COR-L47 (cell line): ENCODE measurements at places on chromosomes 1 and 21.

DNA sequence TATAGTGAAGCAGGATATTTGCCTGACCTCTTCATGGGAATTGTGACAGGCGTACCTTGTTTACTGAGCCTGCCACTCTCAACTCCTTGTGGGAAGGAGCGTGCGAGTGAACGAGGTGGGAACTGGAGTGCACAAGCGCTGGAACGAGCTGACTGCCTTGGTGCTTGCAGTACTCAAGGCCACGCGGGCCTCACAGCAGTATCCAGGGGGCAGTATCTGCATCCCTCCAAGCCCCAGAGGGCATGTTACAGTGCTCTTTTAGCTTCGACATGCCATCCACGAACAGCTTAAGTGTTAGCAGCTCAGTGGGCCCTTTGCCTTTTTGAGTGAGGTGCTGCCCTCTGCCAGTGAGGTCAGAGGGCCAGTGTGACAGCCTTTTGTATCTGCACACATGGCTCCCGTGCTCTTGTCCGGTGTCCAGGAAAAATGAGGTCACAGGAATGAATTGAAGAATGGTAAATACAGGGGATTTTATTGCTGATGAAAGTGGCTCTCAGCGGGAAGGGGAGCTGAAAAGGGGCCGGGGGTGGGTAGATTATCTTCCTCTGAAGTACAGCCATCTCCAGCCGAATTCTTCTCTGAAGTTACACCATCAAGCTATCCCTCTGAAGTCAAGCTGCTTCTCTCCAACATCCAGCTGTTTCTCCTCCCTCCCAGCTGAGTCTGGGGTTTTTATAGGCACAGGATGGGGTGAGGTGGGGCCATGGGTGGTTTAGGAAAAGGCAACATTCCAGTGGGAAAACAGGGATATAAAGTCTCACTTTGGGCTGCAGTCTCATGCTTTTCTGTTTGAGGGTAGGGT is 69.3 kb downstream of the EPB41 start:
- DNase-seq: no peak

- no peak for DNase-seq
Measured at GRCh38 chr21:46061518-46061917, 36.4 kb upstream of the COL6A2 start.

- DNase-seq: no peak
Measured at GRCh38 chr1:175005085-175005783, 5.5 kb downstream of the CACYBP start.

- DNase-seq: no peak
Measured at GRCh38 chr1:156856282-156856785, 2.6 kb downstream of the INSRR start.

- DNase-seq: peak; percentile 48
Measured at GRCh38 chr1:112803906-112804762, 89.0 kb upstream of the PPM1J start.

DNA sequence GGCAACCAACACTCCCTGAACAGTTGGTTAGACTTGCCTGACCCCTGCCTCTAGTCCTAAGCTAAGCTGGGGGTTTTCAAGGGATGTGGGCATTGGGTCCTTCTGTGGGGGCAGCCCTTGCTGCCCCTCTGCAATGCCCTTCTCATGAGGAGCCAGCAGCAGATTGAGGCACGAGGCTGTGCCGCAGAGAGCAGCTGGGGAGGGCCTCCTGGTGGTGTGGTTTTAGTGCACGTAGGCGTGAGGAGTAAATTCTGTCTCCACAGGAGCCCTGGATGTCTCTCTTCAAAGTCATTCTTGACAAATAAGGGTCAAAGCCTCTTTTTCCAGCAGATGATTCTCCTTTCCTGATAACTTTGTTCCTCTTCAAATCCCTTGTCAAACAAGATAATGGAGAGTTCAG is 31.8 kb upstream of the KLHDC7A start:
- DNase-seq: no peak

- no peak for DNase-seq
Measured at GRCh38 chr1:89675677-89676076, 42.8 kb downstream of the LRRC8C start.

GRCh38 chr1:180253585-180254495 is 23.8 kb downstream of the LHX4 start:
- no peak for DNase-seq

DNA sequence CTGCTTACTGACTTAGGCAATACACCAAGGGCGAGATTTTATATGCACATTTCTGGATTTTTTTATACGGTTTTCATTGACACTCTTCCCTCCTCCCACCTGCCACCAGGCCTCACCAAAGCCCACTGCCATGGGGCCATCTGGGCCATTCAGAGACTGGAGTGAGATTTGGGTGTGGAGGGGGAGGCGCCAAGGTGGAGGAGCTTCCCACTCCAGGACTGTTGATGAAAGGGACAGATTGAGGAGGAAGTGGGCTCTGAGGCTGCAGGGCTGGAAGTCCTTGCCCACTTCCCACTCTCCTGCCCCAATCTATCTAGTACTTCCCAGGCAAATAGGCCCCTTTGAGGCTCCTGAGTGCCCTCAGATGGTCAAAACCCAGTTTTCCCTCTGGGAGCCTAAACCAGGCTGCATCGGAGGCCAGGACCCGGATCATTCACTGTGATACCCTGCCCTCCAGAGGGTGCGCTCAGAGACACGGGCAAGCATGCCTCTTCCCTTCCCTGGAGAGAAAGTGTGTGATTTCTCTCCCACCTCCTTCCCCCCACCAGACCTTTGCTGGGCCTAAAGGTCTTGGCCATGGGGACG is 57.9 kb downstream of the LACTBL1 start:
- no peak for DNase-seq

DNA sequence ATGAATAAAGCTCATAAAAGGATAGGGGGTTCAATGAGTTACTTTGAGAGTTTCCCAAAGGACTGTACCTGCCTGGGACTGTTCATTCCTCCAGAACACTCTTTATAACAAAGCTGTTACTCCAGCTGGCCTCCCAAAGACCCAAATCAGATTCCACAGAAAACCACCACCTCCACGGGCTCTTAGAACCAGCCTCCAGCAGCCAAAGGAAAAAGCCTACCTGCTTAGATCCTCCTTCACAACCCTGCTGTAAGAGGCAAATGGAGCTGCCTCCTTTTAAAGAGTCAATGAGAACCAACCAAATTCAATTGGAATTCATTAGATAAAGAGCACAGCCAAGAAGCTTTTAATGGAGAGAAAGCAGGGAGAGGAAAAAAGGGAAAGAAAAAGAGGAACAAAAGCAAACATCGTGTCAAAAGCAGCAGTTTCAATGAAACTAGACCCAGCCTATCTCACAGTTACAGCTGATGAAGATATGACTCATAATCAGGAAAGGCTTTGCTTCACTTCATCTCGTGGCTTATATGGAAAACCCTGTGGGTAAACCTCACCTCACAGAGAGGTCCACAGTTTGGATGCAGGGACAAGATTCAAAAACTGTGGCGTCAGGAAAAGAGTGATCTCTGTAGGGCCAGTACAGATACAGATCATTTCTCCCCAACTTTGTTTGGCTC is 27.8 kb upstream of the FMO4 start:
- no peak for DNase-seq

- DNase-seq: no peak
Measured at GRCh38 chr1:199279872-199280645, 641.2 kb downstream of the PTPRC start.

DNA sequence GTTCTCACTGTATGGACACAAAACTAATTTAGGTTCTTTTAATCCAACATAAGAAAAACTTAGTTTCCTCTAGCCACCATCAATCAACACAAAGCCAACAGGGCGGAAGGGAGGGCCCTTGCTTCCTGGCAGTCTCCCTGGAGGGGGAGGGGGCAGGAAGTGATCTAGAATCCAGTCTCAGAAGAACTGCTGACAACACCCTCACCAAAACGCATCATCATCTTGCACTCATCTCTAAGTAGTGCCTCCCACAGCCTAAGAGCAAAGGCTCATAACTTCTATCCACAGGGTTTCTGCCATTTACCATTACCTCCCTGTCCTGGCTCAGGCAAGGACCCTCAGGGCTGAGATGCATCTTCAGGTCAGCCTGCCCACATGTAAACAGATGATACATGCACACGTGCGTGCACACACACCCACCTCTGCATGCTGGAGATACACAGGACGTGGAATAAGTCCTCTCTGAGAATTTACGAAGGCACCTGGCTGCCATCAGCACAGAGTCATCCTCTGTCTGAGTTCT is 20.5 kb downstream of the HIVEP3 start:
- no peak for DNase-seq

DNA sequence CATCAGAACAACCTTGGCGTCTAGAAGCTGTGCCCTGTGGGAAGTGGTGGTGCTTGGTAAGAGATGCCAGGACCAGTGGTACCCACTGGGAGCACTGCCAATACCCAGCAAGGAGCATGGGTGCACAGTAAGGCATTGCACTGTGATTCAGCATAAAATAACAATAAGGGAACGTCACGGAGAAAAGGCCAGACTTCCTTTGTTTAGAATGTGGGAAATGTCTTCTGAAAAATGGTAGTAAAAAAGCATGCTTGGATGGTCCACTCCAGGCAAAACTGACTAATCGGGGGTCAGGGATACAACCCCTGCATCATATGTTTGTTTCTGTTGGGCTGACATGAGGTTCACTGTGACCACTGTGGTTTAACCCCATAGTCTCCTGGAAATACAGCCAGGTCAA is 14.7 kb downstream of the METTL18 start:
- DNase-seq: peak; percentile 3

DNA sequence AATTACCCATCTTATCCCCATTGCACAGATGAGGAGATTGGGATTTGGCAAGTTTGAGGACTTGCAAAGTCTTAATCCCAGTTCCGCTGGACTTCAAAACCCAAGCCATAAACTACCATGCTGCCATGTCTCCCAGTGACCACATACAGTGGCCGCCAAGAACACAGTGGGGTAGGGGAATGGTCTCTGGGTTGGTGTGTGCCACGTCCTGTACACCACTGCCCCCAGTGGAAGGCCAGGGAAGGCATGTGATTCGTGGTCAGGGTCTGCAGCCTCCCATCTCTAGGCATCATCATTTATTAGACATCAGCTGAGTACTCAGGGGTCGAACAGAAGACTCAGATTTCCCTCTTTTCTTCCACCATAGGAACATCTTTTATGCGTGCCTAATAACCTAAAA is 76.0 kb downstream of the MAN1C1 start:
- no peak for DNase-seq

GRCh38 chr21:36160850-36161178 is 4.2 kb downstream of the DOP1B start:
- no peak for DNase-seq

- DNase-seq: no peak
Measured at GRCh38 chr1:210239349-210240111, 6.9 kb downstream of the SERTAD4 start.

GRCh38 chr1:150093805-150094204 is 26.2 kb downstream of the VPS45 start:
- no peak for DNase-seq

GRCh38 chr1:161439280-161440232 is 65.7 kb upstream of the FCGR2A start:
- no peak for DNase-seq

- DNase-seq: no peak
Measured at GRCh38 chr1:159921700-159922504, 3.4 kb downstream of the TAGLN2 start.

GRCh38 chr1:151156515-151156819 is at the start of gene TNFAIP8L2:
Gene TNFAIP8L2 (plus strand): TSS chr1:151156649. CDS start chr1:151158698, 2,049 bp downstream.
- DNase-seq: no peak

GRCh38 chr1:30741239-30741894 is 16.2 kb downstream of the LAPTM5 start:
- DNase-seq: no peak

DNA sequence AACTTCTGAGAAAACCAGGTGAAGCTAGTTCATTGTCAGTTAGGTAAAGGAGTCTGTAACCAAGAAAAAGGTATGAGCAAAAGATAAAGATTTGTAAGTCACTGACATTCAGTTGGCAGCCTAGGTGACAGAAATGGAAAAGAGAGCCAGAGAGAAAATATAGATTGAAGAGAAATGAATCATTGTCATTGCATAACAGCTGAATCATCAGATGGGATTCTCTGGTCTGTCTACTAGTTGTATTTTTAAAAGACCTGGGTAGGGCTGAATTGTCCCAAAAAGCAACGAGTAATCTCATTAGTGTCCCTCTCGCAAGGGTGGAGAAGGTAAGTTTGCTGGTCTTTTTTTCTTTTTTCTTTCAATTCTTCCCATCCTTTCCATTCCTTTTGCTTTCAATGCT is 36.6 kb downstream of the PTGS2 start:
- DNase-seq: no peak

DNA sequence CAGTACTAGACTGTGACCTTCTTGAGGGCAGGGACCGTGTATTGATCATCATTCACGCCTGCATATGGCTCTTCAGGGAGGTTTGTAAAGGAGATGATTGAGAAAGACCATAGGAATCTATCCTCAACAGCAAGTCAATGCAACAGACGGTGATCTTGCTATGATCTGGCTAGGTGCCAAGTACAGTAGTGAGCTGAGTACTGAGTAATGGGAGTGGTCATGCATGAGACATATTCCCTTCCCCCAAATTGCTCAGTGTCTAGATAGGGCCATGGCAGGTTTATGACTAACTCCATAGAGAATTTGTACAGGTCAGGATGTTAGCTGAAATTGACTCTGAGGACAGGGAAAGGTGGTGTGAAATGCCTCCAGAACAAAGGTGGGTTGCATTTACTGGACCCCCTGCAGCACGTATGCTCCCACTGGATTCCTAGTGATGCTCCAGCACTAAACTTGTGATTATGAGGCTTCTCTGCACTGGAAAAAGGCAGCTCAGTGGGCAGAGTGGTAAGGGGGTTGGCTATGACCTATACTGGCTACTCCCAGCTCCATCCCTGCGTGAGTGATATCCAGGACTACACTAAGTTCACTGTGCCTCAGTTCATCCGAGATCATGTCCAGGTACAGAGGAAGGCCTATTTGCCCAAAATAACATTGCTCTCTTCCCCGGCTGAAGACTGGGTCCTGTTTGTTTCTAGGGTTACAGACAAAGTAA is 37.2 kb downstream of the KCNJ6 start:
- DNase-seq: peak; percentile 17

DNA sequence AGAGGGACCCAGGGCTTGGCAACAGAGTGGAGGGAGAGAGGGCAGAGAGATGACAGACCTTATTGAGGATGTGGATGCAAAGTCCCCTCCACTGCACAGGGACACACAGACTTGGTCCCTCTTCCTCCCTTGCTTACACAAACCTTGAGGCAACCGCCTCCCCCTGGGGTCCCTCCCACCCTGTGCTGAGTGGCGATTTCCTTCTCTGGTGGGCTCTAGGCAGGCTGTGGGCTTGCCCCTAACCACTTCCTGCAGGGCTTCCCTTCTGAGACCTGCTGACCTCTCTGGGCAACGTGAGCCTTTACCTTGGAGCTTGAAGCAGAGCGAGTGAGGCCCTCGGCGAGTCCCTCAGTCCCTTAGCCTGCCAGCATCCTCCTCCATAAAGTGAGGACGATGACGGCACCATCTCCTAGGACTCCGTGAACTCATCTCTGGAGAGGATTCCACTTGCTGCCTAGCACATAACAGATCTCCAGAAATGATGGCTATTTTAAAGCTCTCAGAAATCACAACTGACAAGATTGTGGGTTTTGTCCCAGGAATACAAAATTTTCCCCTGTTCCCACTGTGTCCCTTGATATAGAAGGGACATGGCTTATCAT is 25.0 kb downstream of the KIAA1614 start:
- DNase-seq: no peak
